AG10803 (cell line): ENCODE measurements at places on chromosomes 7 and 10.

- no peak for DNase-seq
Observed at GRCh38 chr7:132142006-132142405, 434.3 kb downstream of the PLXNA4 start.

DNA sequence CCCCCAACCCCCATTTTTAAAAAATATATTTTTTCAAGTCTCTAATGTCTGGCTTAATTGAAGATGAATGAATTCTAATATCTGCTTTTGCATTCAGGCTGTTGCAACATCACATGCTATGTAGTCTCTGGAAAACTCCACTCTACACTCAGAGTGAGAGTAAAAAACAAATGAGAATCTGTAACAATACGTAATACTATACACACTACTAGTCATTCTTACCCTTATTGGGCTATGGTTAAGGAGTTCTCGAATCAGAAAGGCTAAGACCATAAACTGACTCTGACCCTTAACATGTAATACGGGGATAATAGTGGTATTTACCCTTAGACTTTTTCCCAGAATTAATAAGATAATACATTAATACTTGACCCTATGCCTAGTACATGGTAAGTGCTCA lies 42.9 kb upstream of the TMEM168 start:
- no peak for DNase-seq

DNA sequence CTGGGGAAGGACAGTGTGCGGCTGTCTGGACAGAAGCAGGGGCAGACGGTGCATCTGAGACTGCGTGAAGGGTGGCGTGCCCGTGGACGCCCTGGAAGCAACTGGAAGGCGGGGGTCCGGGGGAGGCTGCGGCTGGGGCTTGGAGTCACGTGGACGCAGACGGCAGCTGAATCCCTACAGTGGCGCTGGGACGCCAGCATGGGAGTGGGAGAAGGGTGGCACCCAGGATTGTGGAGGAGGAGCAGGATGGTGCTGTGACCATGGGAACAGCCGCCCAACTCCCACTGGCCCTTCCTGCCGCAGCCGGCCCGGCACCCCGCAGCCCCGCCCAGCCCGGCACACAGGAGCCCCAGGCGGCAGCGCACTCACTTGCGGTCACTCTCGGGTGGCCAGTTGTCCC lies 9.7 kb downstream of the INTS1 start:
- DNase-seq: no peak

DNA sequence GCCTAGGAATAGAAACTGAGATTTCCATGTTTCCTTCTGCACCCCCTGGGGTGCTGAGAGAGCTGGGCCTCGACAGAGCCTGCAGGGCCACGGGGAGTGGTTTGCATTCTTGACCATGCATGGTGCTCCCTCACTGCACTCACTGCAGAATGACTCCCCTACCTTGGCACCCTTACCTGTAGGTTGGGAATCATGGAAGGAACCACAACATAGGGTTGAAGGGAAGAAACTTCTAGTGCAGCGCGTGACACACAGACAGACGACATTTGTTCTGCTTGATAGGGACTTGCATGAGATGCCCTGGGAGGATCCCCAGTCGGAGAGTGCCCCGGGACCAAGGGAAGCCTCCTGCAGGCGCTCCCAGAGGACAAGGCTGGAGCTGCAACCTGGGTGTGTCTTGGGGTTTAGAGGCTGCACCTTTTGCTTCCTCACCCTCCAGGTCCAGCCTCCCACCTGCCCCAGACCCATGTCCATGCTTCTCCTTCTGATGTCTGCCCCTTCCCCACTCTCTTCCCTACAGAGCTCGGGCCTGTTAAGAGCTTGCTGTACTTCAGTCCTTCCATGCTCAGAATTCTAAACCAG lies 245.2 kb downstream of the ABCA13 start:
- no peak for DNase-seq

DNA sequence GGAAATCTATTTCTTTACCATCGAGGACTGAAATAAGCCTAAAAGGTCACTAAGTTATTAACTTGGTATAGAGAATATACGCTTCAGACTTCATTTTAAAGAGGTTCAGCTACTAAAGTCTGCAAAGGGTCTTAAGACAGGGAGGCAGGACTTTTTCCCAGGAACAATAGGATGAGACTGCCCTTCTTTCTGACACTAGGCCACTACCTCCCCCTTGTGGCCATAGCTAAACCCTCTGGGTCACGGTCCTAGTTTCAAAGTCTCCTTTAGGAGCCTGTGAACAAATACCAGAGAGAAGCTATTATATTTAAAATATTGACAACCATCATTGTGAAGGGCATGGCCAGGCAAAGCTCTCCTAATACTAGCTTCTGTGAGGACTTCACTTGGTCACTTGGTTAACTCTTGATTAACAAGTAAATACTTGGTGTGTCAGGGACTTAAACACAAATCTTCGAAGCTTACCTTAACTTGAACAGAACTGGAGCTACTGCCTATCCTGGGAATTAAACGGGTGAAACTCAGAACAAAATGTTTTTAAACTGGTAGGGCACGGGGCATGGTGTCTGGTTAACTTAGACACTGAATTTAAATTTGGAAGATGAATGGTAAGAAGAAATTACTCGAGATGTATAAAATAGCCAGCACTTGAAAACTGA lies 75.6 kb downstream of the CCDC6 start:
- DNase-seq: peak; percentile 57

DNA sequence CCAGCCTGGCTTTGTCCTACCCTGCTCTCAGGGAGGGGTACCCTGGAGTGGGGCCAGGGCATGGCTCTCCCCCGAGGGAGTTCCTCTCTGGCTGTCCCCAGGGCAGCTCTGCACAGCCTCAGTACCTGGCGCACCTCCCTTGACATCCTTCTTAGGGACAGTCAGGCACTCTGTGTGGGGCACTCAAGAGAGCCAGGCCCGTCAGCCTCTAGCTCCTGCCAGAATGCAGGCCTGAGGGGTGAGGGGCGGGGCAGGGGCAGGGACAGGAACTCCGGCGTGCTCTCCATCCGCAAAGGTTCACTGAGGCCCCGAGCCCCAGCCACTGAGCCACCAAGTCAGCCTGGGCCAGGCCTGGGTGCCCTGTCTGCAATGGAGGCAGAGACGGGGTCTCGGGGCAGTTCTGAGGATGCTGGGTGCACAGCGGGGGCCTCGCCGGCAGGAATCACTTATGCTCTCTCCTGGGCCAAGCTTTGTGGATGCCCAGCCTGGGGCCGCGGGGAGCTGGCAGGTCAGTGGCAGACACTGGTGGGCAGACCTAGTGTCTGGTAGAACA lies 10.1 kb downstream of the LIMK1 start:
- DNase-seq: no peak
